Vagina (tissue), 2 donors: ENCODE measurements at places on chromosomes 11 and 22. TPM values are rescaled to one million over a fixed set of nuclear protein-coding genes. Genes with fewer than 3 reads are reported as not detected.

DNA sequence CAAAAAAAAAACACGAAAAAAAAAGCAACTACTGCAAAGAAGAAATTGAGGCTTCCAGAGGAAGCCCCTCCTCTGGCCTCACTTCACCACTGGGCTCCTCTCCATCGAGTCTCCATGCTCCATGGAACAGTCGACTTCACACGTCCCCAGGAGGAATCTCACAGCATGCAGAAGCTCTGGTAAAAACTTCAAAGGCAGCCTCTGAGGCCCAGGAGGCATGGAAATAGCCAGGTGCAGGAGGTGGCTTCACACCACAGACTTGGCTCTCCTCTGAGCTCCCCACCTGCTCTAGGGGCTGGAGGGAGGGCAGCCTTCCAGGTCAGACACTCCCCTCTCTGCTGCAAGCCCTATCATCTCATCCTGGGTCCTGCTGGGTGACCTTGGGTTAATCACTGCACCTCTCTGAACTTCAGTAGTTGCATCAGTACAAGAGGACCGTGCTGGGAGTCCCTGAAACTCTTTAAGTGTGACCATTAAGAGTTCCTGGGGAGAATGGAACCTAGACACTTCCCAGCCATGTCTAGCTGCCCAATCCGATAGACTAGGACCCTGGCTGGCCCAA, 8.2 kb downstream of the PDE2A start:
- DNase-seq = no peak

Gene HOATZ
- total RNA-seq = not detected

Gene EHF
- 121 TPM for total RNA-seq

- no peak for DNase-seq
These were observed 15.8 kb downstream of the RPL27A start for GRCh38 chr11:8698379-8698851.

- DNase-seq = no peak
These were observed 922 bp downstream of the CRACR2B start for GRCh38 chr11:828506-829175.

- DNase-seq = no peak
These were observed 221.2 kb downstream of the SBF2 start for GRCh38 chr11:10072841-10073240.

DNA sequence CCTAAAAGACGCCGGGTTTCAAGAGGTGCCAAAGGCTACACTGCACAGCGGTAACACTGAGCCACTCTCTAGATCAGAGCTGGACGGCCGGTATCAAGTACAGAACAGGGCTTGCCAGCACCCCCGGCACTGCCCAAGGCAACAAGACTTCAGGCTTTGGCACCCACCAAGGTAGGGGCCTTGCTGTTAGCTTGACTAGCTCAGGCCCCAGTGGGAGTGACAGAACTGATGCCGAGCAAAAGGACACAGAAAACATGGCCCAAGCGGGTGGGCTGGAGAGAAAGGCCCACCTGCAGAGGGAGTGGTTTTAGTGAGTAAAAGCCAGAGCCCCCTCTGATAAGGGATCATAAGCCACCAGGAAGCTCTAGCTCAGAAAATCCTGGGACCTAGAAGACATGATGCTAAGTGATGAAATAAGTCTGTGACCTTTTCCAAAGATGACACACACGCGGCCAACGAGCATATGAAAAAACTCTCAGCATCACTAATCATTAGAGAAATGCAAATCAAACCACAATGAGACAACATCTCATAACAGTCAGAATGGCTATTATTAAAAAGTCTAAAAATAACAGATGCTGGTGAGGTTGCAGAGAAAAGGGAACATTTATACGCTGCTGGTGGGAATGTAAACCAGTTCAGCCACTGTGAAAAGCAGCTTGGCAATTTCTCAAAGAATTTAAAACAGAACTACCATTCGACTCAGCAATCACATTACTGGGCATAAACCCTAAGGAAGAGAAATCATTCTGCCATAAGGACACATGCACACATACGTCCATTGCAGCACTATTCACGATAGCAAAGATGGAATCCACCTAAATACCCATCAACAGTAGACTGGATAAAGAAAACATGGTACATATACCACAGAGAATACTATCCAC, 12.9 kb downstream of the EHD1 start:
- no peak for DNase-seq

- DNase-seq = no peak
These were observed 36.2 kb downstream of the SERGEF start for GRCh38 chr11:17976651-17977050.

- no peak for DNase-seq
These were observed 93.8 kb downstream of the NECTIN1 start for GRCh38 chr11:119635041-119635740.

- DNase-seq = no peak
These were observed 56.2 kb downstream of the DENND5A start for GRCh38 chr11:9208726-9209501.

GRCh38 chr11:1826552-1827094, 8.2 kb upstream of the SYT8 start:
- no peak for DNase-seq

DNA sequence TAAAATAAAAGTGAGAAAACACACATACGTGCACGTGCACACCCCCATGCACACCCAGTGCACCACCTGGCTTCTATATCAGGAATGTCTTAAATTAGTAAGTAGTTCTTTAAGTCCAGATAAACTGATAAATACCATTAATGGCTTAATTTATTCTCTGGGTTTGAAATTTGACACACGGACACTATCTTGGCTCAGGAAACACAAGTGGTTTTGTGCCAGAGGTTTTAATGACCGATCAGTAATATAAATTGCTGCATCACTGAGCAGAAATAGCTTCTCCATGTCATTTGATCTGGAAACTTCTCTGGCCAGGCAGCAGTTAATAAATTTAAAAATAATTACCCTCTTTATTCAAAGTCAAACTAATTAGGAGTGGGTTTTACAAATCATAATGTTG, 101.5 kb upstream of the NNMT start:
- DNase-seq = no peak

DNA sequence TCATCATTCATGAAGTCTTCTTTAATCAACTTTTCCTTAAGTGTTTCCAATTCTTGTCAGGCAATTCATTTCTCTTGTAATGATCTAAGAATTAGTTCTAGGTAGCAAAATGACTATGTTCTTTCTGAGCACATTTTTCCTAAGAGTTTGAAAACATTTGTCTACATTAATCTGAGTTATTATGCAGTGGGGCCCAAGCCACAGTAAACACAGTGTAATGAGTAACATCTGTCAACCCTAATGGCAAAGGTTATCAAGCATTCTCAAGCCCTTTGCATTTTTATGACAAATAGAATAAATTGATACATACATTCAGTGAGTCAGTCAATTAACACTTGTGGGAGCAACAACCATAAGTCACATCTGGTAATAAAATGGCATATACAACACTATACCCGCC, 106.7 kb upstream of the ZC3H12C start:
- no peak for DNase-seq

- DNase-seq = no peak
These were observed 85.8 kb downstream of the RTL6 start for GRCh38 chr22:44412136-44412731.

DNA sequence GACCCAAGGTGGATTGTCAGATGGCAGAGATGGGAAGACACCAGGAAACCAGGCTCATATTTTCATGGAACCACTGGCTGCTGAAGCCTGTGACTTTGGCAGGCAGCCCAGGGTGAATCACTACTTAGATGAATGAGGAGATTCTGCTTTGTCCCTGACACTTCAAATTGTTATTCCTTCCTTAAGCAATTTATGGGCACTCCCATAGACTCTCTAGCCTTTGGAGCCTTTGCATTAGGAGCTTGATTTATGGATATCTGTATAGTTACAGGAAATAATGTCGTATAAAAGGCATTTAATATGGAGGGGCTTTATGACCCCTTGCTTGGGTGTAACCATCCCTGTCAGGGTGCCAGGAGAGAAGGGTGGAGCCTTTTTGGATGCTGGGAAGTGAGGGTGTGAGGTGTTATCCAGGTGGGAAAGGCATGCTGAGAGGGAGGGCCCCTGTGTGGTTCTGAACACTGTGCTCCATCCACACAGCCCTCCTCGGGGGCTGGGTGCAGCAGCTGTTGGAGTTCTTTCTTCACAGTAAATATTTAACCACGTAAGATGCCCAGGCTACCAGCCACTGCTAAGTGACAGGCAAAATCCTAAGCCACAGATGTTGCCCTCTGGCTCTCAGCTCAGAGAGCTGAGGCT, 35.3 kb downstream of the IL18 start:
- DNase-seq = no peak

DNA sequence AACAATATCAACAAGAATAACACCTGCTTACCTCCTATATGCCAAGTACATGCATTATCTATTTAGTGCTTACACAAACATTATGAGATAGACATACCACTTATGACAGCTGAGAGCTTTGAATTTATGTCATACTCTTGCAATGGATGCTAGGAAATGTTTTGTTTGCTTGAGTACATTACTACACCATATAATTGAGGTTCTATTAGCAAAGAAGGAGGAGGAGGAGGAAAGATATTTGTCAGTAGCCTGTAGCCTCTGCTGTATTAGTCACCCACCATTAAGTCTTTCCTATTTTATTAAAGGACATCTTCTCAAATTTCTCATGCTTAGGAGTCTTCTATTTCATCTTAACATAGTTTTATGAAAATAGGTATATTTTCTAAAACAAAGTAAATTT, 6.4 kb downstream of the ANO5 start:
- DNase-seq = no peak

GRCh38 chr11:59668188-59668949, 468 bp downstream of the PATL1 start:
- no peak for DNase-seq

DNA sequence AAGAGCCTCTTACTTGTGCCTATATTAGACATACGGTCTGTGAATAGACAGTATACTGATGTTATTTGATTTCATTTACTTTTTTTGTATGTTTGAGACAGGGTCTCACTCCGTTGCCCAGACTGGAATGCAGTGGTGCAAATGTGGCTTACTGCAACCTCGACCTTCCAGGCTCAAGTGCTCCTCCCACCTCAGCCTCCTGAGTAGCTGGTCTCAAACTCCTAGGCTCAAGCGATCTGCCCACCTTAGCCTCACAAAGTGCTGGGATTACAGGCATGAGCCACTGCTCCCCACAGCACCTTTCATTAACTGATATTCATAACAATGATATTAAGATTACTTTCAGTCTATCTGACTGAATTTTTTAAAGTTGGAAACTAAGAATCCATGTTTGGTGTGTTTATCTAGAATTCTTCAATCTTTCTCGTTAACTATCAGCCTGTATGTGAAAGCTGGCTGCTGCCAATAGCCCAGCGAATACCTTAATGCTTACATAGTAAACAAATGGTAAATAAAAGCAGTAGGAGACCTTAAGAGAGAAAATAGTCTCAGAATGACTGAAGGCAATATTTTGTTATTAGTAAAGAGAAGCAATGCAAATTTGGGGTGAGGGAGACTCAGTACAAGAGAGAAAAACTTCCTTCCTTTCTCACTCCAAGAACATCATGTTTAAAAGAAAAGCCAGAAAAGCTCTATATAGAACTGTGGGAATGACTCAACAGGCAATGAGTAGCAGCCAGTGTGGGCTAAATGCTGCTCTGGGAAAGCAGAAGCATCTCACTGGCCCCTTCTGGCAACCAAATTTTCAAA, 101.9 kb downstream of the MRTFA start:
- DNase-seq = no peak

DNA sequence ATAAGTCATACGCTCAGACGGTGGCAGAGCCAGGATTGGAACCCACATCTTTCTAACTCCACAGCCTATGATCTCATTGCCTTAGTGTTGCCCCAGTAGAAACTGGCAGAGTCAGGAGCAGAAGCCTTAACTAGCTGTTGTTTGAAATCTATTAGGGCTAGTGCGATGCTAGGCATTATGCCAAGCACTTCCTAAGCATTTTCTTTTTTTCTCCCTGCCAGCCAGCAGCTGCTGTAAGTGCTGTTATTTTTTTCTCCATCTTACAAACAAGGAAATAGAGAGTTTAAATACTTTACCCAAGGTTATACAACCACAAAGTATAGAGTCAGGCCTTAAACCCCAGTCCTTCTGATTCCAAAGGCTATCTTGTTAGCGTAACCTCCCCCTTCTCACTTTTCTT, 161.0 kb upstream of the SORL1-AS1 start:
- DNase-seq = no peak

Gene SLC15A3
- total RNA-seq = 23.1 TPM

DNA sequence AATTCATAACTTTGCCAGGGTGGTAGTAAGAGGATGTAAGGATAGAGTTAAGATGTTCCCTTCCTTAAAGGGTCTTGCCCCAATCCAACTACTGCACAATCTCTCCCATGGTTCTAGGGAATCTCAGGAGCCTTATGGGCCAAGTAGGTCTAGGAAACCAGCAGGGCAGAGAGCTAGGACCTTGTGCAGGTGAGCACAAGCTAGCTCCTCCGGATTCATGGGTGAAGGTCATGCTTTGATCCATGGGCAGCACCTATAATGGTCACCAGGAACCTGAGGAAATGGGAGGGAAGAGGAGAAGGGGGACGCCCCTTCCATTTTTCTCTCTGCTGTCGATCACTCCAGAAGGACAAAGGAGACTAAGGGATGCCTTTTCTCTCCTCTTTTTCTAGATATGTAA, 16.8 kb downstream of the KCNJ11 start:
- DNase-seq = no peak

Gene TMEM121B
- total RNA-seq = not detected

Gene SYT12
- 0.49 TPM for total RNA-seq

DNA sequence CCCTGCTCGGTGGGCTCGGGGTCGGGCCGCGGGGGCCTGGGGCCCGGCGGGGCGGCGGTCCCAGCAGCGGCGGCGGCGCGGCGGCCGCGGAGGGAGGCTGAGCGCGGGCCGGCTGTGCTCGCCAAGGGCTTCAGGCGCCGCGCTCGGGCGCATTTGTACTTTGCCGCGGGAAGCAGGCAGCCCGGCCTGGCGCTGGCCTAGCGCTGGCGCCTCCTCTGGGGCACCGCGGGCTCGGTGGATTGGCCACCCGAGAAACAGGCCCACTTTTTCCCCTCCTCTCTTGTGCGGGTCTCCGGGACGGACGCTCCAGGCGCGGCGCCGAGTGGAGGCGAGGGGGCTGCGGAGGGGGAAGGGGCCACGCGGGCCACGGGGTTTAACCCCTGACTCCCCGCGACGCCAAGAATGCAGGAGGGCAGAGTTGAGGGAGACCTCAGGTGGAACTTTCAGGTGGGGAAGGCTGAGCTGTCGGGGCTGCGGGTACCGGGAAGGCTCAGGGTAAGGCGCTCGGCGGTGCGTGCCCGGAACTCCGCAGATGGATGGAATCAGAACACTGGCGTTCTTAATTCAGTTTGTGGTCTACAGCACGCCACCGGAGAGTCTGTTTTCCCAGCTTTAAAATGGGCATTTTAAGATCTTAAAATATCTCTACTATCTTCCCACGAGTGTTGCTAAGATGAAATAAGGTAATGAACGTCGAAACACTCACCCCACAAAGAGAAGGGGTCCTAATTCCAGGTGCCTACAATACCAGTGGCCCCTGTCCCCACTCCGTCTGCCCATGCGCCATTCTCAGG, at the start of gene CHRDL2:
Gene CHRDL2, minus strand, starts transcription at position 126 of the 794 bp plus-strand sequence. CDS start 538 bp downstream, outside the sequence.
- DNase-seq = no peak
